ENCODE measurements at places on chromosomes 3 and 15. TPM values are rescaled to one million over a fixed set of nuclear protein-coding genes. Genes with fewer than 3 reads are reported as not detected.

DNA sequence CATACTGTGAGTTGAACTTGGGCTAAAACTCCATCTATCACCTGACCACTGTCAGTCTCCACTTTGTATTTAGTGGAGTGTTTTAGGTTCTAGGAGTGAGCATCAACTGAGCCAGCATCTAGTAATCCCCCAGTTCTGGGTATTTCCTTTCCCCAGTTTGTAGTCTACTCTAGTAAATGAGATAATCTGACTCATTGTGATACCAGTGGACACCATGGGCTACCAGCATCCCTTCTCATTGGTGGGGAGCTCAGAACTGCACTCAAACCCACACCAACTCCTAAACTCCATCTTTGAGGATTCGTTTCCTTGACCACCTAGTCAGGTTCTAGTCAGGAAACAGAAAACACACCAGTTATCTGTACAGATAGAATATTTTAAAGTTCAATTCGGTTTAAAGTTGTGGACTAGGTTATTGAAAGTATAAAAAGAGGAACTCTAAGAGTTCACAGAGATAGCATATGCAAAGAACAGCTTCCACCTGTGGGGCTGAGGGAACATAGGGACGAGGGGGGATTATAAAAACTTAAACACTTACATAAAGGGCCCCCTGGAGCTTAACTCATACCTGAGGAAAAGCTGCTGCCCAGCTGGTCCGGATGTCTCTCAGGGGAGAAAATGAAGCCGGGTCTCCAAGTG lies 36.0 kb downstream of the LEO1 start:
- no peak overlapping the region for H3K27ac ChIP-seq
- no peak for DNase-seq
- no peaks in the 10 kb centered on the region for H3K36me3 ChIP-seq
- H3K27me3 ChIP-seq: no peaks in the 10 kb centered on the region

DNA sequence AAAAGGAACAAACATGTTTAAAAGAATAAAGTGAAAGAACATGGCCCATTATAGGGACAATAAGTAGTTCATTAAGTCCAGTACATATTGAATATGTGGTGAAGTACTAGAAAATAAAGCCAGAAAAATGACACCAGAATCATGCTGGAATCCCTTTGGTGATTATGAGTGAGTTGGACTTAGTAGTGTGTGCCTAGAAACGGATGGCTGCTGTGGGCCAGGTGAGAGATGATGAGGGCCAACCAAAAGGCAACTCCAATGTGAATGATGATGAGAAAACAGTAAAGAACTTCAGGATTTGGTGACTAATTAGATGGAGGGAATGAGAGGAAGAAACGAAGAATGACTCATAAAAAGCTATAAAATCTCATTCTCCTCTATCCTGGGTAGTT lies 3.3 kb downstream of the CRYGS start:
- DNase-seq: no peak
- H3K36me3 ChIP-seq: peaks cover 2% of the 10 kb centered on the region
- no peaks in the 10 kb centered on the region for H3K4me1 ChIP-seq
- no peak overlapping the region for H3K4me3 ChIP-seq

GRCh38 chr15:76863693-76864092 lies 41.4 kb downstream of the SCAPER start:
- H3K27me3 ChIP-seq: no peaks in the 10 kb centered on the region
- H3K4me1 ChIP-seq: no peaks in the 10 kb centered on the region
- no peak overlapping the region for H3K4me3 ChIP-seq
- DNase-seq: no peak

- no peak for DNase-seq
- H3K4me1 ChIP-seq: no peaks in the 10 kb centered on the region
- peak overlapping the region; percentile 65 for H3K27ac ChIP-seq
Observed at GRCh38 chr3:9864200-9864927, 15.7 kb downstream of the CIDEC start.

DNA sequence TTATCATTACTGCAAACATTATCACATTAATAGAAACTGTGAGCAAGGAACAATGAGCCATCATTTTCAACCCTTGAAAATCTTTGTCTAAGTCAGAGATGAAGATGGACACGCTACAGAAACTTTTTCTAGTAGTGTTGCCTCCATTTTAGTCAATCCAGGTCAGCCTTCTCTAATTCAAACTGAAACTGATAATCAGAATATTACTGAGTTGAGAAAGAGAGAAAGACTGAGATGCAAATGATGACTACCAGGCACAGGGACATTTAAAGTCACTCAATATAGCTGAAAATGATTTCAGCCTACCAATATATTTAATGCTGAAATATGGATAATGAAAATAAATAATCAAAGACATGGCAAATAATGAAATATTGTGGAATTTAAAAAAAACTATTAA lies 261.4 kb downstream of the GBE1 start:
- H3K27ac ChIP-seq: no peak overlapping the region
- no peaks in the 10 kb centered on the region for H3K4me1 ChIP-seq
- no peak for DNase-seq
- no peaks in the 10 kb centered on the region for H3K36me3 ChIP-seq
- H3K27me3 ChIP-seq: no peaks in the 10 kb centered on the region

- no peaks in the 10 kb centered on the region for H3K36me3 ChIP-seq
- no peaks in the 10 kb centered on the region for H3K4me1 ChIP-seq
- H3K27ac ChIP-seq: no peak overlapping the region
- H3K4me3 ChIP-seq: no peak overlapping the region
Observed at GRCh38 chr3:193605876-193606275, 12.9 kb downstream of the OPA1 start.

DNA sequence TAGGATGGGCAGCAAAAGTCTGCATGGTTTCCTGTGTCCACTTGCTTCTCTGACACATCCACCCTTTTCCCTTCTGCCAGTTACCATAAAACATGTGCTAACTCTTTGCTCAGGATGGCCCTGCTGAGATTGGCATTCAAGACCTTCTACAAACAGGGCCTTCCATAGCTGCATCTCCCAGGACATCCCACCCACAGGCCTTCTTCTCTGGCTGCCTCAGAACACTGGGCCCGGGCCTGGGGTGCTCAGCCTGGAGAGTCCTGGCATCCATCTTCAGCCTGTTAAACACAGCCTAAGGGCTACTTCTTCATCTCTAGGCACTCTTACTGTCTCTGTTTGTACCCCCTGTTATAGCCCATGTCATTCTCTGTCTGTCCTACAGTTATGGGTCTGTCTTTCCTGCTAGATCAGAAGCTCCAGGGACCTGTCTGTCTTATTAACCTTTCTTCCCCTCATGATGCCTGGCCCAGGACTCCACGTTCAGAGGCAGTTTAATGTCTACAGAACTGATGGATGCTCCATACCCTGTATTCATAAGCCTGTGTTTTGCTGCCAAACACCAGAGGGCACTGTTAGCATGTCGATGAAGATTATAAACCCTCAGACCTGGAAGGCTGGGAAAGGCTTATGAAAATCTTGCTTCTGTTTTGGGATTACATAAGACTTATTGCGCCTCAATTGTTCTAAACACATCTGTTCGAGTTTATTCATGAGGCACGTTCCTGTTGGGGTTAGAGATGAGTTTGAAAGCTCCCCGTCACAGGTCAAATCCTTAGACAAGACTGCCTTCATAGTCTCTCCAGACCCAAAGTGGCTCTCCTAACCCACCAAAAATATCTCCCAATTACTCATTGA lies 16.5 kb downstream of the SEMA3G start:
- H3K4me3 ChIP-seq: no peak overlapping the region
- no peaks in the 10 kb centered on the region for H3K27me3 ChIP-seq
- no peaks in the 10 kb centered on the region for H3K36me3 ChIP-seq
- DNase-seq: peak; percentile 83
- no peak overlapping the region for H3K27ac ChIP-seq

GRCh38 chr3:128252083-128252482 lies 98.8 kb downstream of the EEFSEC start:
- no peak overlapping the region for H3K4me3 ChIP-seq
- DNase-seq: no peak
- peaks cover 3% of the 10 kb centered on the region for H3K36me3 ChIP-seq
- no peaks in the 10 kb centered on the region for H3K27me3 ChIP-seq

Gene CALML4
- total RNA-seq: 138 TPM

Gene AMT
- 32.9 TPM for total RNA-seq

Gene MELTF
- total RNA-seq: 143 TPM
